Stimulated activated CD4-positive, alpha-beta T cell treated with anti-CD3 and anti-CD28 coated beads, Interleukin-1b, Interleukin-23, amount 100 ng/mL, for 4 hours (primary cell): ENCODE measurements at places on chromosomes 2 and 18.

DNA sequence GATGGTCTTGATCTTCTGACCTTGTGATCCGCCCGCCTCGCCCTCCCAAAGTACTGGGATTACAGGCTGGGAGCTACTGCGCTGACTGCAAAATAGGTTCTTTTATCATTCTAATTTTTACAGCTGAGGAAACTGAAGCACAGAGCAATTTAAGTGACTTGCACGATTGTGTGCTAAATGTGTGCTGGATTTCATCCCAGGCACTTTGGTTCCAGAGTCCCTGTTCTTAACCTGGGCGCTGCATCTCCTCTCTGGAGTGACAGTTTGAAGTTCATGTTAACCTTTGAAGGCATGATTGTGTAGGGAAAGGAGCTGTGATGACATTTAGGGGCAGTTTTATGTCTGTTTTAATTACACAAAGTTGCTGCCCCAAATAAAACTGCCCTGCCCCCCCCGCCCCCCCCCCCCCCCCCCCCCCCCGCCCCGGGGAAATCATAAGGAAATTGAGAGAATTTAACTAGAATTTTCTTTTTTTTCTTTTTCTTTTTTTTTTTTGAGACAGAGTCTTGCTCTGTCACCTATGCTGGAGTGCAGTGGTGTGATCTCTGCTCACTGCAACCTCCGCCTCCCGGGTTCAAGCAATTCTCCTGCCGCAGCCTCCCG lies 5.6 kb downstream of the ACSL3 start:
- DNase-seq, result no peak

- no peak for DNase-seq
These were observed 58.2 kb downstream of the ICOS start for GRCh38 chr2:203994735-203995134.

DNA sequence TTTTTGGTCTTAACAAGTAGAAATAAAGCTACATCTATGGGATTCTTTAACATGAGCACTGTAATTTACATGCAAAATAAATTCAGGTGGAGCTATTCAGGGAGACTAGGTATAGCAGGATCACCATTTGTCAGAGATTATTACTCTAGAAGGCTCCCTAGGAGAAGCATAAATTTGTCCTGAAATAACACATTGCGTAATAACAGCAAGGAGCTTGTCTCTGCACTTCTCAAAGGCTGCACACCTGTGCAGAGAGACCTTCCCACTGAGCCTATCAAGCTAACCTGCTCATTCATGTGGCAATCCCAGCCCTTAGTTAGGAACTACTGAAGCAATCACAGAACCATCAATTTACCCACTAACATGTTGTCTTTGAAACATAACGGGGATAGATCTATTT lies 437.4 kb upstream of the MC4R start:
- DNase-seq, result no peak

DNA sequence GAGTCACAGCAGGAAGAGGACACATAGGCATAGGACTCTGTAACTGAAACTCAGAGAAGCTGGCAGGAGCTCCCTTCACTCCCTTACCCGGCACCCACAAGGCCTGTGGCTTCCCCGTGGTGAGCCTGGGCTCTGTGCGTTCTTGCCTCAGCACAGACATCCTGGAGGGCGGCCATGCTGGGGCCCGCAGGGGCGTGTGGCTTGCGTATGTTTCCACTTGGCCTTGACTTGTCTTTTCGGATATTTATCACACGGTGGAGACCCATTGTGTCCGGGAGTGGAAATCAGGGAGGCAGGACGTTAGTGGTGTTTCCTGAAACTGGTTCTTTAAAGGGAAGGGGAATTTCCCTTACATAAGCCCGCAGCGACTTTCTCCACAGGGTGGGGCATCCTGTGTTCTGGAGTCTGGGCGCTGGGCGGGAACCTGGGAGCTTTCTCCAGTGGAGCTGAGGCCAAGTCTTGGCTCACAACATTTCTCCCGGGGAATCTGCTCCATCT lies 49.9 kb upstream of the EML6 start:
- no peak for DNase-seq

DNA sequence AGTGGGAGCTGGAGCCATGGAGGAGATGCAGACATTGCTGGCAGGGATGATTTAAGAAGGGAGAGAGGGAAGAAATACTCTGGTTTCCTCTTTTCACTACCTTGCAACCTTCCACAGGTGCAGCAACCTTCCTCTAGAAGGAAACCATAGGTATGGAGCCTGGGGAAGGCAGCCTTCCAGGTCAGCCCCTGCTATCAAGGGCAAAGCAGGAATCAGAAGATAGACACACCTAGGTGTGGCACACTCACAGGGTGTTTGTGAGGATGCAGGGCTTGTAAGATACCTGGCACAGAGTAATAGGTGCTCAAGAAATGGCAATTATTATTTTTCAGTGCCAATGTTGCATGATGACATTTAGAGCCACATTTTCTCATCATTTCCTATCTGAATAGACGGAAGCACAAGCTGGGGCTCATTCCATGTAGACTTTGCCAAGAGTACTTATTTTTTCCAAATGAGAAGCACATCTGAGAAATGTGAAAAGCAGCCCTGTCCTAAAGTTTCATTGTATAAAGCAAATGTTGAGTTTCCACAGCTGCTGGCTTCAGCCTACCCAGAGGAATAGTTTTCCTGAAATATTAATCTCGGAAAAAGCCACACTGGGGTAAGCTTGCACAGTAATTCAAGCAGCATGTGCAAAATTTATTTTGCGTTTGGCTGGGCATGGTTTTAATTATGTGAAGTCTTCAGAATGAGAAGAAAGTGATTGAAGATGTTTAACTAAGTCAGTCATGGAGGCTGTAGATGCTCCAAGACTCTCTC lies 20.6 kb downstream of the EVA1A start:
- DNase-seq, result no peak

GRCh38 chr2:8312861-8313830 lies 368.7 kb upstream of the ID2 start:
- no peak for DNase-seq

DNA sequence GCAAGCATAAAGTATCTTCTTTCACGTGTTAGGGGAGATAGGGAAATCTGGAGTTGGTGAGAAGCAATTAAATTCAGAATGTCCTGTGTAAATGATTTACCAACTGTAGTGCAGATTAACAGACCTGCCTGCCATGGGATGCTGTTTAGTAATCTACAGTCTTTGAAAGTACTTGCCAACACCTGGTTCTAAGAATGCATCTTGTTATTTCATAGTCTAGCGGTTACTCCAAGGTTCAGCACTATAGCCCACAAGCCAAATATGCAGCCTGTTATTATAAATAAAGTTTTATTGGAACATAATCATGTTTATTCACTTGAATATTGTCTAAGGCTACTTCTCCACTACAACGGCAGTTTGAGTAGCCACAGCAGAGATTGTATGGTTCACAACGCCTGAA lies 100.8 kb downstream of the OSBPL6 start:
- no peak for DNase-seq

GRCh38 chr2:9405636-9406035 lies 17.7 kb downstream of the ITGB1BP1 start:
- no peak for DNase-seq

DNA sequence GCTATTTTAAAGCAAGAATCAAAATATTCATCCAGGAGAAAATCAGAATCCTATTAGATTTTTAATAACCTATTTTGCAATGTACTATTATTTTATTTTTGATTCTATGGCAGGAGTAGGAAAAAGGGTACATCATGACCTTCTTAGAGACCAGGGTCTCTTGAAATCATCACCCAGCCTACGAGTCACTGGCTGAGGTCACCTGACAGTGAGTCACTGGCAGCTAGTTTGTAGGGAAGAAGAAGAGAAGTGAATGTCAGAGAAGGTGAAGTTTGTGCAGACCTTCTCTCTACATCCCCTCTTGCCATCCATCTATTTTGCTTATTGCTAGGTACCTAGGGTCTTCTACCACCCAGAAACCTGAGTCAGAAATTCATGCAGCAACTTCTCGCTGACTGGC lies 144.2 kb downstream of the ALK start:
- DNase-seq, result no peak

- DNase-seq, result no peak
These were observed 39.8 kb downstream of the VSNL1 start for GRCh38 chr2:17580319-17580715.

DNA sequence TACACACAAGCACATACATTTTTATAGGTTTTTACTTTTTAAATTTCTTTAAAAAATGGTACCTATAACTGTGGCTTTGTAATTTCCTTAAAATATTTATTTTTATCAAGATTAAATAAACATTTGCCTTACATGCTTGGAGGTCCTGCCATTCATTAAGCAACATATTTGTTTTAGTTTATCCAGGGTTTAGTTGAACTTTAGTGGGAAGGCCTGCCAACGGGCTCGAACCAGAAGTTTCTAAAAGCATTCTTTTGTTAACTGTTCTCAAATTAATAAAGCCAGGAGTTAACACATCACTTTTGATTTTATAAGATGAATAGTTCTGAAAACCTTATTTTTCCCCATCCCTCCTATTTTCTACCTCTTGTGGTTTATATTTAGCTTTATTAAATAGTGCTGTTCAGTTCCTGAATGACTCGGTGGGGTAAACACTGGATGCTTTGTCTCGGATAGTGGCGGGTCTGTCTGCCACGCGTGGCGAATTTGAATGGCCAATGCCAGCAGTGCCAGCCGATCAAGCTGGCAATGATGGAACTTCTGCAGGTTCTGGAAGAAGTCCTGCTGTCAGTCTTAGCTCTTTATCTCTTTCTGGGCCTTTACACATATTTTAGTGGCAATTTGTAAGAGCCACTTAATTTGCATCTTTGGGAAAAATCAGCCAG lies 32.2 kb downstream of the SH3YL1 start:
- no peak for DNase-seq

- no peak for DNase-seq
These were observed 107.3 kb downstream of the CABYR start for GRCh38 chr18:24246143-24246542.

GRCh38 chr2:118530976-118531375 lies 316.5 kb downstream of the EN1 start:
- no peak for DNase-seq

- no peak for DNase-seq
These were observed 18.9 kb upstream of the SLC38A11 start for GRCh38 chr2:164974221-164974620.

DNA sequence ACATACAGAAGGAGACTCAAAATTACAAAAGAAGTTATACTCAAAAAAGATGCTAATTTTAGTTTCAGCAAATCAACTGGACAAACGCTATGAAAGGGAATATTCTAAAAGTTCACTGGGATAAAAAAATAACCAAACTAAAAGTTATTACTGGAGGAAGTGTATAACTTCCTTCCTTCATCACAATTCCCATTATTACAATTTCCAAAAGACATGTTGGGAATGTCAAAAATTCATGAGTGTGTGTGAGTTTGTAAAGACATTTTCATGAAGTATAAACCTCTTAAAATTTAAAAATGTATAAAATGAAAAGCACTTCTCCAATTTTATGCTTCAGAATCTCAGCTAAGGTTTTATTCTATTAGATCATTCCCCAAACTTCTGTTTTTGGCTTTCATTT lies 67.8 kb downstream of the MERTK start:
- DNase-seq, result no peak

GRCh38 chr2:217691516-217691915 lies 311.3 kb downstream of the TNS1 start:
- no peak for DNase-seq

- DNase-seq, result no peak
These were observed 110.9 kb downstream of the MIB1 start for GRCh38 chr18:21851327-21851961.
